ENCODE measurements at places on chromosomes 16 and 17. TPM values are rescaled to one million over a fixed set of nuclear protein-coding genes. Genes with fewer than 3 reads are reported as not detected.

DNA sequence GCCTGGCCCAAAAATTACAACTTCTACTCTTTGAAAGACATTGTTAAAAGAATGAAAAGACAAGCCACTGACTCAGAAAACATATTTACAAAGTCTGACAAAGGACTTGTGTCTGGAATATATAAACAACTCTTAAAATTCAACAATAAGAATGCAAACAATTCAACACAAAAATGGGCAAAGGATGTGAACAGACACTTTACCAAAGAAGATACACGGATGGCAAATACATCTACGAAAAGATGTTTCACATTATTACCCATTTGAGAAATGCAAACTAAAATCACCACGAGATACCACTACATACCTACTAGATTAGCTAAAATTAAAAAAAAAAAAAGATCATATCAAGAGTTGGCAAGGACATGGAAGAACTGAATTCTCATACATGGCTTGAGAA is 80.8 kb upstream of the METRNL start:
- DNase-seq = no peak

GRCh38 chr16:50712560-50712898 is 19.1 kb downstream of the NOD2 start:
- no peak for DNase-seq

DNA sequence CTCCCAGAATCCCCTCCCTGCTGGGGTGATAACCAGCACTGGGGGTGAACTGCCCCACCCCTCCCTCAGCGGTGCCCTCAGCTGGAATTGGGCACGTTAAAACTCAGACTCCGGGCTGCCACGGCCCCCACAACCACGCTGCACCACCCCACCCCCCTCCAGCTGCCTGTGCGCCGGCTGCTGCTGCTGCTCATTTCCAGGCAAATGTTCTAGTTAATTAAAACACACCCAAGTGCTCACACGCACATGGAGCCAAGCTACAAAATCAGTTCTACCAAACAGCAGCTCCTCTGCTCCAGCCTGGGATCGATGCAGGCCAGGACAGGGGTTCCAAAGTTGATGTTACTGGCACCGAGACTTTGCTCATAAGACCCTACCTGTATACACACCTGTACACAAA is 180.5 kb downstream of the ZNF423 start:
- DNase-seq = no peak

- no peak for DNase-seq
Observed at GRCh38 chr17:64984181-64984580, 64.9 kb upstream of the LRRC37A3 start.

DNA sequence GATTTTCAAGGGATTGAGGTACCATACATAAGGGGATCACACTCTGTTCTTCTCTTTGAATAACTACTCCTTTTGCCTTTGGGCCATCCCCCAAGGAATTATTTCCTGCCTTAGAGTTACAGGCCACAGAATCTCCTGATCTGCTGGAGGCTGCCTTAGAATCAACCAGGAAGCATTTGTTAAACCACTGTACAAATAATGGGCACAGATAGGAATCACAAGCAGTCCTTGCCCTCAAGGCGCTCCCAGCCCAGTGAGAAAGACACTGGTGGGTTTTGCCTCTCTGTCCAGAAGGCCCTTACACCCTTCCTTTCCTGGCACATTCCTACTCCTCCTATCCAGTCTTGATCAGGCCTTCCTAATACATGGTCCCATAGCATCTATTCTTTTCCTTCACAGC is 45.9 kb downstream of the MRTFB start:
- no peak for DNase-seq

DNA sequence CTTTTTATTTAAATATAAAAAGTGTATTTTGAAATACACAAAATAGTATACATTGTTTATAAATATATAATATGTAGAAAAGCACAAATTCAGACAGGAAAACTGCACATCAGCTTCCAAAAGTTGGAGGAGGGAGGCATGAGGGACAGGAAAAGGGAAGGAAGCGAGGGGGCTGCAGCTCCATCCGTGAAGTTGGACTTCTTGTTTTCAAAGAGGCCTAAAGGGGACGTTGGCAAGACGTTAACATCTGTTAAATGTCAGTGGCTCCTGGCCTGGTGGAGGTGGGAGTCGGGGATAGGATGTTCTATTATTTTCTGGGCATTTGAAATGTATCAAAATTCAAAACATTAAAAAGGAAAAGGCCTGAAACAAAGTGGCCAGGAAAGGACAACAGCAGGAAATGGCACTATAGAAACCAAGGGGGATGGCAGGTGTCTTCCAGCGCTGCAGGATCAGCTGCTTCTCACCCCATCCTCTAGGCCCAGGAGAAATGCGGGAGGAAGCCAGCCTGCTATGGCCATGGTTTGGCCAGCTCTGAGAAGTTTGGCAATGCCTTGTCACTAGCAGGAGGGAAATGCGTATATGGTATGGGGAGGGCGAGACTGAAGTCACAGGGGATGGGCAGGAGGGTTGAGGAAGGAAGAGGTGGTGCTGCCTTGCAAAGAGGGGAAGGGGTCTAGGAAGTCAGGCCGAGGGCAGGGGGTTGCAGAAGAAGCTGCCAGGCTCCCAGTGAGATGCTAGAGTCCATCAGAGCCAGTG is 6.4 kb downstream of the CMTM2 start:
- DNase-seq = no peak

DNA sequence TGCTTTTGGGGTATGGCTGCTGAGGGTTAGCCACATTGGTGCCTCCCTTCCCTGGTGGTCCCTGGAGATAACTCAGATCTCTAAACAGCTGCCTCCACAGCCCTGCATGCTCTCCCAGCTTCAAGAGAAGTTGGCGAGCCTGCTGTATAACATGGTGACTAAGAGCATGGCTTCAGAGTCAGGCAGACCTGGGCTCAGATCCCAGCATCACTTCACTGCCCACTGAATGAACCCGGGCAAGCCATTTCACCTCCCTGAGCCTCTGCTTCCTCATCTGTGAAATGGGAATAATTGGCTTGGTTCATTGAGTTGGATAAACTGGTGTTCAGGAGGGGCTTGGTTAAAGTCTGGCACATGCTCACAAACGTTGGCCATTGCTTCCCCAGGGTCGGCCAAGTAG is 16.6 kb downstream of the KIF1C start:
- no peak for DNase-seq

- no peak for DNase-seq
Observed at GRCh38 chr16:67726106-67727034, 7.3 kb upstream of the GFOD2 start.

- no peak for DNase-seq
Observed at GRCh38 chr16:67969254-67970039, 1.0 kb upstream of the SLC12A4 start.

DNA sequence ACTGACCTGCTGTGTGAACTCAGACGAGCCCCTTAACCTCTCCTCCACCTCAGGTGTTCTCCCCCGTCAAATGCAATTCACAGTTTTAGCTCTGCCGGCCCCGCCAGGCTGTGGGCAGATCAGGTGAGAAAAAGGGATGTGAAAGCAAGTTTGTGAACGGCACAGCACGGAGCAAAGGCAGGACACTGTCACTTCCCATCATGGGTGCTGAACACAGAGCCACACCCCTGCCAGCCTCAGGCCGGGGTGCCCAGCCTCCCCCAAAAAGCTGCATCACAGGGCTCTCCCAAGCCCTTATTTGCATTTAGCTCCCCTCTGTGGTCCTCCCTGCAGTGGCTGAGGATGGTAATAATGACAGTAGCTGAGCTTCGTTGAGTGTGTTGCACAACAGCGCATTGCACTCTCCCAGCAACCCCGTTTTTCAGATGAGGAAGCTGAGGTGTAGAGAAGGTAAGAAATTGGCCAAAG is 88.8 kb upstream of the TNRC6C start:
- no peak for DNase-seq

DNA sequence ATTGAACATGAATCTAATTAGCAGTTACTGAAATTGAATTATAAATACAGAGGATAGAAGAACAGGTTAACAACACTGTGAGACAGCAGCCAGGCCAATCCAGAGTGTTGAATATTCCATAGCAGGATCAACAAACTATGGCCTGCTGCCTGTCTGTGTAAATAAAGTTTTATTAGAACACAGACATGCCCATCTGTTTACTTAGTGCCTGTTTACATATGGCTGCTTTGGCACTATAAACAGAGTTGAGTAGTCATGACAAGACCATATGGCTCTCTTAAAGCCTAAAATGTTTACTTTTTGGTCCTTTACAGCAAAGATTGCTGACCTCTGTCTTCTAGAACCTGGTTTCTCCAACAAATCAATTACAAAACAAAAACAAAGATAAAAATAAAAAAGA is 115.4 kb upstream of the CDC42EP4 start:
- no peak for DNase-seq

DNA sequence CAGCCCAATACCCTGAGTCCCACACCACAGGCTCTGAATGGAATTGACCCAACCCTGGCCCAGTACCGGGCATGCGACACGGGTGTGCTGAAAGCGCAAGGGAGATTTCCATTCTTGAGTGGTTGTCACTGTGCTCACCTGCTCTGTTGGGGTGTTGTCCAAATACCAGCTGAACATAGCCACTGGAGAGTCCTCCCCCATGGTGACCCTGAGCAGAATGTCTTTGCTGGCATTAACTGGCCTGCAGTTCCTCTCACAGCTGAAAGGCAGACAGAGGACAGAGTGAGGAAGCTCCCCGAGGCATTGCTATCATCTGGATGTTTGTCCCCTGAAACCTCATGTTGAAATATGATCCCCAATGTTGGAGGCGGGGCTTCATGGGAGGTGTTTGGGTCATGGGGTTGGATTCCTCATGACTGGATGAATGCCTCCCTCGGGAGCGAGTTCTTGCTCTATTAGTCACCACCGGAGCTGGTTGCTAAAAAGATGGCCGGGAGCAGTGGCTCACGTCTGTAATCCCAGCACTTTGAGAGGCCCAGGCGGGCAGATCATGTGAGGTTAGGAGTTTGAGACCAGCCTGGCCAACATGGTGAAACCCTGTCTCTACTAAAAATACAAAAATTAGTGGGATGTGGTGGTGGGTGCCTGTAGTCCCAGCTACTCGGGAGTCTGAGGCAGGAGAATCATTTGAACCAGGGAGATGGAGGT is 57.3 kb upstream of the BCO1 start:
- peak; percentile 54 for DNase-seq

- DNase-seq = no peak
Observed at GRCh38 chr17:79036596-79036995, 12.6 kb downstream of the C1QTNF1 start.

- DNase-seq = no peak
Observed at GRCh38 chr17:81132770-81133723, 32.3 kb upstream of the PVALEF start.

GRCh38 chr17:79129523-79129922 is 54.9 kb downstream of the ENGASE start:
- DNase-seq = no peak

DNA sequence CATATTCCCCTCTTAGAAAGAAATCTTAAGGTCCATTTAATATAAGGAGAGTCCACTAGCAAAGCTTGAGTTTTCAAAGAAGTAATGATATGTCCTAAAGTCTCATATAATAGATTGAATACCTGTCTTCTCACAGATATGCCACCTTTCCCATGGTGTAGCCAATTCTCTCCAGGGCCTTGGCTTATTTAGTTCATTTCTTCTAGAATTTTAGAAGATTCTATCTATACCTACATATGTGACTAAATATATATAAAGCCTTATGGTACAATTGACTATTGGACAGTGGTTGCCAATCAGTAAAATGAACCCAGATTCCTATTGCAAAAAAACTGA is 370.7 kb upstream of the MAF start:
- no peak for DNase-seq

- DNase-seq = no peak
Observed at GRCh38 chr16:13958474-13958873, 38.5 kb downstream of the ERCC4 start.

DNA sequence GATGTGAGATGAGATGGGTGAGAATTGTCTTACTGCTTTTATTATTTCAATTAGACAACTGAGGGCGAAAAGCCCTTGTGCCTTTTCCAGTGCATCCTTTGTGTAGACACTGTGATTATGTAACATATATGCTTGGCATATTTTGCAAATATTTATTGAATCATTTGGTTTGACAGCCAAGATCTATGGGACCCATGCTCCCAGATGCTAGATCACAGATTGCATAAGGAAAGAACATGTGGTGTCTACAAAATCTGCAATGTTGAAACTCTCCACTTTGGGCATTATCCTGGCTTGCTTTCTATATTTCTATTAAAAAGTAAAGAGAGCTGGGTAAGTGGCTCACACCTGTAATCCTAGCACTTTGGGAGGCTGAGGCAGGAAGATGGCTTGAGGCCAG is 4.8 kb upstream of the COG1 start:
- no peak for DNase-seq

DNA sequence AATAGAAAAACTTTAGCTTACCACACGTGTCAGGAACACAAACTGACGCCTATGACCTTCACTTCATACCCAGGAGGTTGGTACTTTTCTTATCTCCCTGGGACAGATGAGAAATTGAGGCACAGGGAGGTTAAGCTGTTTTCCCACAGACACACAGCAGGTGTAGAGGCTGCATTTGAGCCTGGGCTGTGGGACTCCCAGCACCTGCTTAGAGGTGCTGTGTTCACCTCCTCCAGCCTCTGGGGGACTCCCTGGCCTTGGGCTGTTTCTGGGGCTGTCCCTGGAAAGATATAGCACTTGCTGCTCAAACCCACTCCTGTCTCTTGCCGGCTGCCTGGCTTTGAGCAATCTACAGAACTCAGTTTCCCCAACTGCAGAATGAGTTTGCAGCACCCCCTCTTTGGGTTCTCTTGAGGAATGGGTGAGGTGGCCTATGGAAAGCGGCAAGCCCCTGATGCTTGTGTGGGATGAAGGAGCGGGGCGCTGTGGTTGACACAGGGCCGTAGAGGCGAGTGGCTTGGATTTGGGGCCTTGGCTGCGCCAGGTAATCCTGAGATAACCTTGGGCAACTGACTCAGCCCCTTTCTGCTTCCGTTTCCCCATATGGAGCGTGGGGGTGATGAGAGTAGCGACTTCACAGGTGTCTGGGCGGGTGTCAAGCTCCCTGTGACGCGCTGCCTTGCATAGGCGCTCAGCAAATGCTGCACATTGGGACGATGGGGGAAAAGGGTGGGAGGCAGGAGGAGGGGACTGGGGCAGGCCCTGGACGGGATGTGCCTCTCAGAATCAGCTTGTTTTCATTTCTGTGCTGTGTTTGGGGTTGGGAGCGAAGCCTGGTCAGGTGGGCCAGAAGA is 104.5 kb upstream of the CIBAR2 start:
- no peak for DNase-seq

The CTRL gene
- polyA plus RNA-seq = 6.8 TPM

The KCTD19 gene
- polyA plus RNA-seq = 0.90 TPM

The KRT12 gene
- polyA plus RNA-seq = not detected

The FOXF1 gene
- polyA plus RNA-seq = 0.10 TPM

The GCGR gene
- 15.5 TPM for polyA plus RNA-seq

The STX8 gene
- polyA plus RNA-seq = 64.7 TPM

Measured in right renal pelvis (tissue), 4 donors.